ENCODE measurements at places on chromosomes 1 and 21. TPM values are rescaled to one million over a fixed set of nuclear protein-coding genes. Genes with fewer than 3 reads are reported as not detected.

Gene OR6N1
- not detected for polyA plus RNA-seq

Gene DMRTA2
- polyA plus RNA-seq = not detected

- DNase-seq = no peak
These were observed 184.9 kb upstream of the DPT start for GRCh38 chr1:168913711-168914463.

- DNase-seq = no peak
These were observed 11.9 kb upstream of the PADI4 start for GRCh38 chr1:17296086-17296485.

DNA sequence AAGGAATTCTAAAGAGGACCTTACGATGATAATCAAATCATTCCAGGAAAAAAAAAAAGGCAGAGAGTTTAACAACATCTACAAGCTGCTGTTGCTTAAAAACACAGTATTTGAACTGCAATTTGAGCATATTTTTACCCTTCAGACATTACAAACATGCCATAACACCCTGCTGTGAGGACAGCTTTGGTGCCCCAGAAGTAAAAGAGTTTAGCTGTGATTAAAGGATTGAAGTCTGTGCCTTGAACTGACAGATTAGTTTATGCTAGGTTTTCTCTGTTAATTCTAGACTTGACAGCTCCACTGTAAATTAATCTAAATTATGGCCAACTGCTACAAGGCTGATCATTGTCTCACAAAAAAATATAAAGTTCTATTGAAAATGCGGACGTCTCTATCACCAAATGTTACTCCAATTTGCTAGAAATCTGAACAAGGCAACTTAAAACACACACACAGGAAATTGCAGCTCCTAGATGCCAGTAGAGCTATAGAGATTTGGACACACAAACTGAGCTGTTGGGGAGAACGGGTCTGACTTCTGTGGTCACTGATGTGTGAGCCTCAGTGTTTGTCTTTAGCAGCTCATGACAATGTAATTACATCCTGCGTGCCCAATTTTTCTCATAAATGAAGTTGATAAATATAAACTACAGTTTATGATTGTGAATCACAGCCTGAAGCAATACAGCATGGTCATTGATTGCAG lies 217.9 kb downstream of the NTNG1 start:
- no peak for DNase-seq

DNA sequence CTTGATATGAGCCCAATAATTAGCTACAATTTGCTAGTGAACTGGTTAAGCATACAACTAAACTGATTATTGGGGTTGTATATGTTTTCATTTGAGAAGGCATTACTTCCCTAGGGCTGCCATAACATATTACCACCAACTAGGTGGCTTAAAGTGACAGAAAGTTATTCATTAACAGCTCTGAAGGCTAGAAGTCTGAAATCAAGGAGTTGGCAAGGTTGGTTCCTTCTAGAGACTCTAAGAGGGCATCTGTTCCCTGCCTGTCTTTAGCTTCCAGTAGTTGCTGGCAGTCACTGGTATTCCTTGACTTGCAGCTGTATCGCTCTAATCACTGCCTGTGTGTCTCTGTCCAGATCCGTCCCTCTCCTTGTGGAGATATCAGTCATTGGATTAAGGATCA lies 86.3 kb downstream of the LHX9 start:
- DNase-seq = no peak

DNA sequence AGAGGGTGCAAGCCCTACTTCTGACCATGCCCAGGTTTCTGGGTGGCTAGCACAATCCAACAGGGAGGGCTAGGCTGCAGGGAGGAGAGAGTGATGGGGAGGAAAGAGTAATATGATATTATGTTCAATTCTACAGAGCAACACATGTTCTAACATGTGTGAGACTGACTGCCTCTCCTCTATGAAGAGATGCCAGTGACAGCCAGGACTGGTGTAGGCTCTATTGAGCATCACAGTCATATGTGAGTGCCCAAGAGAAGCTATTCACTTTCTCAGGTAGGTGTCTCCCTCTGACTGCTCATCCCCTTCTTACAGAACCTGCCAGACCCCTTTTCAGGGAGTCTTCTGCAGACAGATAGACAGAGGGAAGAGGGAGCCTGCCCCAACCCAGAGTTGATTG lies 446.1 kb downstream of the SIPA1L2 start:
- no peak for DNase-seq

DNA sequence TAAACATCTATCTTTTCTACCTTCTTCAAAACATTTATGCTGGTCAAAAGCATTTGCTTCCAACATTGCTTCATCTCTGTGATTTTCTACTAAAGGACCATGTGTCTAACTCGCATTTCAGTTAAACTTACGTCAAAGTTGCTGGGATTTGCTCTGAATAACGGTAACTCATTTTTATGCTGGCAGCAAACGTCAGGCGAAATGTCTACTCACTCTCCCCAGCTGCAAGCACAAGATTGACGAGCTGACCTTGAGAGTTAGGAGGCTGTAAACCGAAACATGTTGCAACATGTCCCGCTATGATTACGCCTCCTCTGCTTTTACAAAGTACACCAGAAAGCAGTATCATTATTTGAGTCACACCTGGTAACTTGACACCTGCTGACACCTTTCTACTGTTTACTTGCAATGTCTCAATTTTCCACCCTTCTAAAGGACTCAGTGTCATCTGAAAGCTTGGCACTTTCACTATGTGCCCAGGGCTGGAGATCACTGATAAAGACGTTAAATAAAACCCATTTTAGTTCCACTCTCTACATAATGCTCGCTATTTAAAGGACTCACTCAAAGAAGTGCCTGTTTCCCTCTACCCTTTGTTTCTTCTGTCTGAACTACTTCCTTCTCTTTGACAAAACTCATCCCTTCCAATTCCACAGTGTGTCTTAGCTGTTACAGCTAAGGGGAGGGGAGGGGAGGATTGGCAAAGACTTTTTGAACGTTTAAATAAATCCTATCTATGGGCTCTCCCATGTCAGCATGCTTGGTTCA lies 111.9 kb downstream of the PTPN14 start:
- peak; percentile 66 for DNase-seq

Measured in kidney (tissue), 22 donors.